Dermis blood vessel endothelial cell (primary cell): ENCODE measurements at places on chromosomes 13 and 19.

- DNase-seq: no peak
Measured at GRCh38 chr13:47211106-47211505, 314.3 kb upstream of the HTR2A start.

GRCh38 chr19:7705387-7706187 lies 3.7 kb upstream of the FCER2 start:
- DNase-seq: no peak

DNA sequence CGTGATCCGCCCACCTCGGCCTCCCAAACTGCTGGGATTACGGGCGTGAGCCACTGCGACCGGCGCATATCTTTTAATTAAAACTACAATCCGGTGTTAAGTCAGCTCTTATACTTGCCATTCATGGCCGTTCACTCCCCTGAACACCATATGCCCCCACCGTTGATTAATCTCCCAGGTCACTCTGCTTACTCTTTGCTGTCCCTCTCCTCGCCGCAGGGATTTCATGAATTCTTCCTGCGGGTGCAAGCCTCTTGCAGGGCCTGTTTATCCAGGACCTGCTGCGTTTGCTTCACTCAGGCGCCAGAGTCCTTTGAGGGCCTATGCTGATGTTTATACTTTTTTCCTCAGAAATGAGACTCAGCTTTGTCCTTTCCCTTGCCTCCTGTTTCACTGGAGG lies 996 bp downstream of the ERVV-2 start:
- no peak for DNase-seq

DNA sequence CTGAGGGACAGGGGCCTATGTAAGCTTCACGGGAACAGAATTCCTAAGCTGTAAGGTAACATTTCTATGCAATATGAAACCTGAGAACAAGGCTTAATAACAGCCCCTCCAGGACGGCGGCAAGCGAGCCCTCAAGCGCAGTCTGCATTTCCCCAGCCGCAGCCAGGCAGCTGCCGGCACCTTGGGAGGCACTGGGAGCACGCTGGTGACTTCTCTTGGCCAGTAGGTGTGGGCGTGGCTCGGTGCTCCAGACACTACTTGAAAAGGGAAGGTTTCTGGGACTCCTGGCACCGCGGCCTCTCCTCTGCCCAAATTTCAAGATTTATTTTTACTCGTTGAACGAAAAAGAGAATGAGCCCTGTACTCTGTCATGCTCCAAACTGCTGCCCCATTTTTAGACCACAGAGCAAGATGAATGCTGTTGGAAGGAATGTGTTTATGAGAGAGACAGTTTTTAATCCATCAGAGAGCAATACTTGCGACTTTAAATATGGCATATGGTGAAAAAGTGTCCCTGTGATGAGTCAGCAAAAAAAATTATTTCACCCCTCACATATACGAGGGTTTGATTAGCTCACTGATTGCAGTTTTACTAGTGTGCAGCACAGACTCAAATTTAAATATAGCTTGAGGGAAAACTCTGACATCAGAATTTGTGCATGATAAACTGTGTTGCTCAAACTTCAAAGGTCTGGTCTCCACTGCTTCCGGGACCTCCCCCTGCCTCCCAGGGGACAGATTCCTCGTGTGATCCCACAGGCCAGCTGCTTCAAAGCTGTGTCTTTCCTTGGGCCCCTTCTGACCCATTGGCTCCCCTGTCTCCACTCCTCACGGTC lies 81.2 kb downstream of the COL4A2 start:
- no peak for DNase-seq

DNA sequence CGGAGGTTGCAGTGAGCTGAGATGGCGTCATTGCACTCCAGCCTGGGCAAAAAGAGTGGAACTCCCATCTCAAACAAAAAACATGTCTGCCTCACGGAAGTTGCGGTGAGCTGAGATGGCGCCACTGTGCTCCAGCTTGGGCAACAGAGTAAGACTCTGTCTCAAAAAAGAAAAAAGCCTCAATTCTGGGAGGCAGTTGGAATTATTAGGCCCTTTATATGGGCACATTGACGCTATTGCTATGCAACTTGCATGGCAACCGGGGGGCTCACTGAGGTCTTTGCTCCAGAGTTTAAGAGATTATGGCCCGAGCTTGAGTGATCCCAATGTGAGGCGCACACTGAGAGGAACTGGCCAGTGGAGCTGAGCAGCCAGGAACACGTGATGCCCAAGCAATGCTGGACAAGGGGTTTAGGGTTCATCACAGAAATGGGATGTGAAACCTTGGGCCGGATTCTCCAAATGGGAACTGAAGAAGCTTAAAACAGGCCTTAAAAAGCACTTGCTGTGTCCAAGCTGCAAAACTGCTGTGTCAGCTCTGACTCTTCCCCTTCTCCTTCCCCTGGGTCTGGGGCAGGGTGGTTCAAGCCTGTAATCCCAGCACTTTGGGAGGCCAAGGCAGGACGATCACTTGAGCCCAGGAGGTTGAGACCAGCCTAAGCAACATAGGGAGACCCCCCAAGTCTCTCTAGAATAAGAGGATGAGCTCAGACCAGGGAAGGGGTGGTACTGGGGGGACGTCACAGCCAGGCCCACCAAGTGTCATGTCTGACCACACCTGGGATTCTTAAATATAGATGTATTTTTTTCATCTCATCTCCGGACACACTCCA lies 2.5 kb downstream of the FTL start:
- no peak for DNase-seq

DNA sequence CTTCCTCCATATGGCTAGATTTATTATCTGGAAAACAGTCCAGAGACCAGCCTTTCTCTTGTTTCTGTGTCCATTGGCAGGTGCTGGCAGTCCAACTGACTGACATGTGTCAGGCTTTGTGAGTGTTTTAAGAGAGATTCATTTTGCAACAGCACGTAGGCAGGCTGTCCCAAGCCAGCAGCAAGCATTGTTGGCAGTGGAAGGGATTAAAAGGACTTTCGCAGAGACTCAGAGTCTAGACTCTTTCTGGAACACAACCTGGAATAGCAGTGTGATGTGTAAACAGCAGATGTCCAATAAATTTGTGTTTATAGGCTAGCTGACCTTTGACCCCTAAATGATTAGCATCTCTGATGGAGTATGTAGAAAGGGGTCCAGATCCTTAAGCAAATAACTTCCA lies 222.2 kb upstream of the SERP2 start:
- DNase-seq: no peak

GRCh38 chr13:41222259-41222852 lies 28.0 kb upstream of the KBTBD7 start:
- peak; percentile 79 for DNase-seq

DNA sequence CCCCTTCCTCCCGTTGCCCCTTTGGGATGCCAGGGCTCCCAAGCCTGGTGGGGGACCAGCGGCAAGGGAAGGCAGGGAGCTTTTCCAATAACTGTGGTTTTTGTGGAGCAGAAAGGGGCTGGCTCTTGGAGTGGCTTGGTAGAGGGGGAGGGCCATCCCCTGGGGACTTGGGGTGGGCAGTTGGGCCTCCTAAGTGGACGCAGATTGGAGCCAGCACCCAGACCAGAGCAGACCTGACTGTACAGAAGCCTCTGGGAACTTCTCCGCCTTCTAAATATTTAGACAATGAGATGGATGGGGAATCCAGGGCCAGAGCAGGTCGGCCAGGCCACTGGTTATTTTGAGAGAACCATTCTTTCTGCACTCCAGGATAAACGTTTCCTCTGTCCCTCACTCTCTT lies 4.2 kb downstream of the PTGIR start:
- no peak for DNase-seq

GRCh38 chr19:7869453-7869909 lies 4.7 kb downstream of the PRR36 start:
- DNase-seq: peak; percentile 54
